ENCODE measurements at places on chromosomes 2 and 18. TPM values are rescaled to one million over a fixed set of nuclear protein-coding genes. Genes with fewer than 3 reads are reported as not detected.

POTEE gene
- 0.09 TPM for total RNA-seq

LYPD6B gene
- 0.81 TPM for total RNA-seq

KCNE4 gene
- 2.4 TPM for total RNA-seq

GPR39 gene
- 24.4 TPM for total RNA-seq

PLCD4 gene
- total RNA-seq = 0.89 TPM

DNA sequence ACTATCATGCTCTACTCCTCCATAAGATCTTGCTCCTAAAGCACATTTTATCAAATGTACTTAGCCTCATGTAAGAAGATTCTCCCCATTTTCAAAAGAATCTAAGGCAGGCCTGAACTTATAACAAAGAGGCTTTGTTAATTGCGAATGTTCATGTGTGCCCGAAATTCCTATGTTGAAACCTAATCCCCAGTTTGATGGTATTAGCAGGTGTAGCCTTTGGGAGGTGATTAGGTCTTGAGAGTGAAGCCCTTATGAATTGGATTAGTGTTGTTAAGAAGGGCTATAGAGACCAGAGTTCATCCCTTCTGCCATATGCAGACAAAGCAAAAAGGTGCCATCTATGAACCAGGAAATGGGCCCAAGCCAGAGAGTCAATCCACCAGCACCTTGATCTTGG, 234.5 kb downstream of the PAX3 start:
- H3K4me3 ChIP-seq = no peak overlapping the region
- DNase-seq = no peak
- no peaks in the 10 kb centered on the region for H3K4me1 ChIP-seq

GRCh38 chr2:68417926-68418325, 49.2 kb downstream of the FBXO48 start:
- no peak overlapping the region for H3K4me3 ChIP-seq
- H3K36me3 ChIP-seq = no peaks in the 10 kb centered on the region
- no peaks in the 10 kb centered on the region for H3K27me3 ChIP-seq
- no peak for DNase-seq

Data from left lung (tissue), 14 donors.